ENCODE measurements at places on chromosomes 12 and 14.

GRCh38 chr14:64801800-64802199 is 77.9 kb downstream of the SPTB start:
- no peak for DNase-seq

DNA sequence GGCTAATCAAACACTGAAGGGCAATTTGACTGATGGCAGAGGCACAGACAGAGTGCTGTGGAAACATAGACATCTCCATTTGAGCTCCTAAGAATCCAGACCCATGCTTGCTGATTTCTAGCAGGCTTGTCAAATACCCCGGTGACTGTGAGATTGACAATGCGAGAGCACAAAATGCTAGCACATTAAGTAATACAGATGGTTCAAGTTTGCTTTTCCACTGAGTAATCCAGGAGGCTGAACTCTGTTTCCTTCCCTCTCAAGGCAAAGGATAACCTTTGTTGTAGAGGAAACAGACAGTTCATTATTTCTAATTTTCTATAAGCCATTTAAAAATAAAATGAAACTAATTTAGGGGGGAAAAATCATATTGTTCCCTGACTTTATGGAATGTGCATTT is 256.5 kb upstream of the CRY1 start:
- DNase-seq = no peak

DNA sequence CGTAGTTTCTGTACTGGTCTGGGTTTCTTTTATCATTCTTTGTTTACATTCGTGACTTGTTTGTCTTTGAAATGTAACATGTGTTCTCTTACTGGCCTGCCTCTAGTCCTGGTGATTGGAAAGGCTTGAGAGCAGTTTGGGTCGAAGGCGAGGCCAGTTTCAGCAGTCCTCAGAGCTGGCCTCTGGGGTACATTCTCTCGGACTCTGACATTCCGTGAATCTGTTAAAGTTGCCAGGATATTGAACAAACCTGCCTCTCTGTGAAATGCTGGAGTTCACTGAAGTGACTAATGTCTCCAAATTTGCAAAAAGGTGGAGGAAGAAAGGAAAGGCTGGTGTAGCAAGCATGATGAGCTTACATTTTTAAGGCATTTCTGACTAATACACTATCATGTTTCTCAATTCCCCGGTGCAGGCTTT is 1.5 kb downstream of the PLEKHA5 start:
- DNase-seq = no peak

DNA sequence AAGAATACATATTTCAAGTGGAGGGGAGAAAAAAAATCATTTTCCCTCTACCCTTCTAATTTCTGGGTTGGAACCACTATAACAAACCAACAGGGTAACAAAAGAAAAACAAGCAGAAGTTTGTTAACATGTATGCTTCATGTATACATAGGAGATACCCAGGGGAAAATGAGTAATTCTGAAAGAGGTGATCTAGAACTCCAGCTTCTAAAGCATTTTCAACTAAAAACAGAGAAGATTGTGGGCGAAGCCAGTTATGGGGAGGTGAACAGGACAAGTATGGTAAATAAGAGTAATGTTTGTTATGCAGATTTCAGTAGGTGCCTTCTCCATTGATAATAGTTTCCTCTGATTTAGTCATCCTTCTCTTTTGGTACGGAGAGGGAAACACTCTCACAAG is 16.7 kb downstream of the FNTB start:
- DNase-seq = no peak

DNA sequence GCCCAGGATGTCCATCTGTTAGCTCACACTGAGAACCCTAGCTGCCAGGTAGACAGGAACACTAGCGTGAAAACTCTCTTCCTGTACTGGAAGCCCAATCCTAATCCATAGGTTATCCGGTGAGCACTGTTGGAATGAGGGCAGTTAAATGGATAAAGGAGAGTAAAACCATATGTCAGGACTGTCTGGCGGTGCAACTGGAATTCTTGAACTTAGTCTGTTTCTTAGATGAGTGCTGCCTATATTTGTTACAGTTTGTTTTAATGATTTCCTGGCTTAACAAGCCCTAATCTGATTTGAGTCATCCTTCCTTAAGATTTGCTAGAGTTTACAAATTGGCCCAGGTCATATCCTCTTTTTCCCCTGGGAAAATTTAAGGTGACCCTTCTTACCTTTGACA is 104.7 kb downstream of the ANO4 start:
- DNase-seq = no peak

- DNase-seq = no peak
Measured at GRCh38 chr12:10736463-10736862, 13.3 kb upstream of the YBX3 start.

- no peak for DNase-seq
Measured at GRCh38 chr12:131213896-131214442, 260.3 kb downstream of the ADGRD1 start.

GRCh38 chr14:96961895-96962294 is 164.7 kb downstream of the VRK1 start:
- DNase-seq = no peak

DNA sequence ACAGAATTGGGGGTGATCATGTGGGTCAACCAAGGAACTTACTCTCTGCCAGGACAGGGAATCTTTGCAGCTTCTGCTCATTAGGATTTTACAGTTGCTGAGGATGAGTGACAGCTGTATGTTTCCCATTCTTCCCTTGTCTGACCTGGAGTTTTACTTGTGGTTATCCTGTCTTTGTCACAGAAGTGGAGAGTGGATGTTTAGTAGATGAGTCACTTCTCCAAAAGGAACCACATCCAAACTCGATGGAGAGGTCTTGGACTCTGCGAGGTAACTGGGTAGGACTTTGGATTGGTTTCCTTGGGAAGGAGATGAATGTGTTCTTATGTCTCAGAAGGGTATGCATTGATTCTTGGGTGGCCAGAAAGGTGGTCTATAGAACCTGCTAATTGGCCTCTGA is 53.8 kb upstream of the USP44 start:
- DNase-seq = no peak

DNA sequence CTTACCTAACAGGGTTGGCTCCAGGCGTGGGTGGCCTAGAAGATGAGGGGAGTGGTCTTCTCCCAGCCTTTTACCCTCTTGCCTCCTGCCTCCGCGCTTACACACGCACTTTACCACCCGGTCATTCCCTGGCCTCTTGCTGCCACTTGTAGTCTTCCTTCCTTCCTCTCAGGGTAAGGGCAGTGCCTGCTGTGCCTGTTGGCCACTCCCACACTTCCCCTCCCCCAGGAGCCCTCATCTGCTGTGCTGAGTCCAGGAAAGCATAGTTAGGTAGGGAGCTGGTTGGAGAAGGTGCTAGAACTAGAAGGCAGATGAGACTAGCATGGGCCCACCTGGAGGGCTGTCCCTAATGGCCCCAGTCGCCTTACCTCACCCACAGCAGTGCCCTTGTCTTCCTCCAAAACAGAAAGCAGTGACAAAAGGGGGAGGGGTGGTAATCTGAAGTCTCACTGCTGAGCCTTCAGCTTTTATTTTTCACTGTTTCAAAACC is 54.3 kb upstream of the SRSF5 start:
- no peak for DNase-seq

DNA sequence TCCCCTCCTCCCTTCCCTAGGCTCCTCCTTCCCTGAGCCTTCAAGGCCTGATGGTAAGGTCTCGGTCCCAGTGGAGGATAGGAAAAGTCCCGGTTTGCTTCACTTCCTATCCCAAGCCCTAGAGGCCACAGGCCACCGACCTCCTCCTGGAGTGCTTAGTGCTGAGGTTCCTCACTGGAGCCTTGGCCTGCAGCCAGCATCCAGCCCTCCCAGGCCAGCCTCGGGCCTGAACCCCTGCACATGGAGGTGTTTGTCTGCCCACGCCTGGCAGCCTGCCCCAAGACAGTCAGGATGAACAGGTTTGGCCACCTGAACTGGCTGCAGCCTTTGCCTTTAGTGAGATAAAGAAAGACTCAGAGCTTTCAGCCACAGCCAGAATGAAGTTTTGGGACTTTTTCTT is 15.8 kb upstream of the KRT7 start:
- DNase-seq = no peak

DNA sequence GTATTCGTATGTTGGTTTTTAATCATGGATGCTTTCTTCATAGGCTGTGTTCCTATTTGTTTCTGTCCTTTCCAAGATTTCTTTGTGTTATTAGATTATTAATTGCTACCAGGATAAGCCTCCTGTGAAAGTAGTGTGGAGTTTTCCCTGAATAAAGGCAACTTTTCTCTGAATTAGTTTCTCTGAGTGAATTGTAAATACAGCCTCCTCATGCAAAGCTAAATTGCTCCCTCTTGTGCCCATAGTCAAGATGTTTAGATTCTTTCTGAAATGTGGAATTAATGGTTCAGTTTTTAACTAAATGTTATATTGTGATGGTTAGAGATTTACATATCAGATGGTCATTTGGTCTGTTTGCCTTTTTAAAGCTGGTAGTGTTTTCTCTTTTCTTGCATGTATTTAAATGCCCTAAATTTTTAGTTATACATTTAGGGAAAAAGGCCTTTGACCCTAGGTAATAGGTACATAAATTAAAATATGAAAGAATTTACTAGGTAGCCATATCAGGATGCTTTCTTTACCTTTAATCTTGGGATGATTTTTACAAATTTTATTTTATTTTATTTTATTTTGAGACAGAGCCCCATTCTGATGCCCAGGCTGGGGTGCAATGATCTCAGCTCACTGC is 8.9 kb downstream of the APAF1 start:
- DNase-seq = no peak

DNA sequence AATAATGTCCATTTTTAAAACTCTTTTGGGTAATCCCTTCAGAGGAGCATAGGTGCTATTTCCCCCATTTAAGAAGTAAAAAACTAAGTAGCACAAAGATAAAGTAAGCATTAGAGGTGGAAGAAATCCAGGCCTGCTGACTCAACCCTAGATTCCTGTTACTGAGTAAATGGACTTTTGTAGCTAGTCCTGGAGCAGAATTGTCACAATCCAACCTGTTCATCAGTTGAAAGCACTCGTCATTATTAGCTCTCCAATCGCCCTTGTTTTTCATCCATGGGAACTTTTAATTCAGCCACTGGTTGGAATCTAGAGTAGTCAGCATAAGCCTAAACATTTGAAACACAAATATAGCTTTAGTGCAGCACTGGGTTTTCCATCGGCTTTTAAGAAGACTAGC is 139.5 kb upstream of the AMIGO2 start:
- no peak for DNase-seq

DNA sequence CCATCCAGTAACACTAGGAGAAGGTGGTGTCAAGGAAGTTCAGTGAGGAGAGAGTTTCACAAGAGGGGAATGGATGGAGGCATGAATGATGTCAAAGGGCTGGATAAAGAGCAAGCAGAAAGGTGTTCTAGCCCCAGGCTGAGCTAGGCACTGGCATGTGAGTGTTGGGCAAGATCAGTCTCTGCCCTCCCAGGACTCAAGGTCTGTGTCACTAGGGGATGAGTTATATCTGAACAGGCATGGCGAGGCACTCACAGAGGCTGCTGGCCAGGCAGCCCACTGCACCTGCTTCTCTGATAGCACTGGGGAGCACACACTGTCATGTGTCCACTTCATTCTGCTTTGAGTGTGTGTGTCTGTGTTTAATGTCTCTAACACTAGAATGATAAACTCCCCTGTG is 903.8 kb downstream of the BCL11B start:
- DNase-seq = no peak

- no peak for DNase-seq
Measured at GRCh38 chr12:10388624-10389413, 1.0 kb downstream of the KLRK1 start.

DNA sequence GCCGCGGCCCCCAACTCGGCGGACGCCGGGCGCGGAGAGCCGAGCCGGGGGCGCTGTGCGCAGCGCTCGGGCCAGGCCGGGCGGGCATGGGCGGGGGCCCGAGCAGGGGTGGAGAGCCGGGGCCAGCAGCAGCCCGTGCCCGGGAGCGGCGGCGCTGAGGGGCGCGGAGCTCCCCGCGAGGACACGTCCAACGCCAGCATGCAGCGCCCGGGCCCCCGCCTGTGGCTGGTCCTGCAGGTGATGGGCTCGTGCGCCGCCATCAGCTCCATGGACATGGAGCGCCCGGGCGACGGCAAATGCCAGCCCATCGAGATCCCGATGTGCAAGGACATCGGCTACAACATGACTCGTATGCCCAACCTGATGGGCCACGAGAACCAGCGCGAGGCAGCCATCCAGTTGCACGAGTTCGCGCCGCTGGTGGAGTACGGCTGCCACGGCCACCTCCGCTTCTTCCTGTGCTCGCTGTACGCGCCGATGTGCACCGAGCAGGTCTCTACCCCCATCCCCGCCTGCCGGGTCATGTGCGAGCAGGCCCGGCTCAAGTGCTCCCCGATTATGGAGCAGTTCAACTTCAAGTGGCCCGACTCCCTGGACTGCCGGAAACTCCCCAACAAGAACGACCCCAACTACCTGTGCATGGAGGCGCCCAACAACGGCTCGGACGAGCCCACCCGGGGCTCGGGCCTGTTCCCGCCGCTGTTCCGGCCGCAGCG is 639 bp downstream of the FZD10 start:
- DNase-seq = no peak

DNA sequence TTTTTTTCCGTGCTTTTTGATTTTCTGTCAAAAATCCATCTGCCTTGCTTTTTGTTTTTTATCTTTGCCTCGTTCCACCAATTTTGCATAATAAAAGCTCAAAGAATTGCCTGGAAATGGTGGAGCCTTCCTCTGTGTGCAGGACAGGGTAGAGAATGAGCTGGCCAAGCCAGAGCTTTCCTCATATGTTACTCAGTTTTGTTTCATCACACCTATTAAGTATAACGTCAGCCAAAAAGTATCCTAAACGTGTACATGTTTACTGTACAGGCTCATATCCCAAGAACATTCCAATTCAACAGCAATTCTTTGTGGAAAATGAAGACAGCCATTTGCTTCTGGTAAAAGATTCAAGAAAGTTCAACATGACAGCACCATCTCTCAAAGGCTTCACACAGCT is 191.2 kb upstream of the LMNTD1 start:
- no peak for DNase-seq

- DNase-seq = no peak
Measured at GRCh38 chr12:112598626-112599025, 179.9 kb downstream of the PTPN11 start.

DNA sequence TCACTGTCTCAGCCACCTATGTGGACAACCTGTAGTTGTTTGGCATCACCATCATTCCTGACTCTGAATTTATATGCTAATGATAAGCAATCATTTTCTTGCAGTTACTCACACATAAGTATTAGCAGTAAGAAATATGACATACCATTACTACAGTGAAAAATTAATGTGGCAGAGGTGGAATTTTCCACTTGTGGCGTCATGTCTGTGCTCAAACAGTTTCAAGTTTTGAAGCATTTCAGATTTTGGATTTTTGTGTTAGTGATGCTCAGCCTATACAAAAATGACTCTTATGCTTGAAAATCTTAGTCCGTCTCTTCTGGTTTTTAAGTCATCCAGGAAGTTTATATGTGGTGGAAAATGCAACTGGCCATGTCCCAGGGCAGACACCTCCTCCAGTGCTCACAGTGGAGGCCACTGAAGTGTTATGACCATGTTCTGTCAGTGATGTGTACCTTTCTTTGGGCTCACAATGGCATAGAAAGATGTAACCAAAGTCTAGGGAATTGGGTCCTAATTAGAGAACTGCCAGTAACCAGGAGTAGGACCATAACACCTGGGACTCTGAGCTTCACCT is 220.6 kb downstream of the SYT1 start:
- DNase-seq = no peak

- no peak for DNase-seq
Measured at GRCh38 chr12:57763881-57764661, 2.8 kb downstream of the CYP27B1 start.
